Activated T-cell treated with anti-CD3 and anti-CD28 coated beads for 1 hour (primary cell): ENCODE measurements at places on chromosomes 13 and 19.

DNA sequence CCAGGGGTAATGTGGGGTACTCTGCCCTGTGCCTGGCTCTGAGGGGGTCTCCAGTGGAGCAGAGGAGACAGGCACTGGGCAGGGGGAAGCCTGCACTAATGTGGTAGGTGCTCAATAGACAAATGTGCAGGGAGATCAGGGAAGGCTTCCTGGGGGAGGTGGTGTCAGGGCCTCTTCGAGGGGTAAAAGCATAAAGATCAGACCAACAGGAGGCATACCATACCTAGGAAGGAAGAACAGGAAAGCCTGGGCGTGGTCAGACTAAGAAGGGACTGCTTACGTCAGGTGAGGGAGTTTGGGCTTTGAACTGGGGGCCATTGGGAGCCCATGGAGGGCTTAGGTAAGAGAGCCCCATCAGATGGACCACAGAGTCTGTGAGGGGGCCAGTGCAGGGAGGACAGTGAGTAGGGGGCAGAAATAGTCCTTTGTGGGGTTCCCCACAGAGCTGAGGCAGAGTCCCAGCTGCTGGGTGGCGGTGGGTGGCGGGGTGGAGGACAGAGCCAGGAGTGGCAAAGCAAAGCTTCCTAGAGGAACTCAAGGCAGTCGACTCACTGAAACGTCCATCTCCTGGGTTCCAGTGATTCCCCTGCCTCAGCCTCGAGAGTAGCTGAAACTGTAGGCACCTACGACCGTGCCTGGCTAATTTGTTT is 8.8 kb downstream of the PRR36 start:
- DNase-seq = no peak

- no peak for DNase-seq
Observed at GRCh38 chr13:29496241-29496712, 99.2 kb downstream of the SLC7A1 start.

GRCh38 chr13:30577401-30577852 is 40.3 kb upstream of the USPL1 start:
- DNase-seq = no peak

DNA sequence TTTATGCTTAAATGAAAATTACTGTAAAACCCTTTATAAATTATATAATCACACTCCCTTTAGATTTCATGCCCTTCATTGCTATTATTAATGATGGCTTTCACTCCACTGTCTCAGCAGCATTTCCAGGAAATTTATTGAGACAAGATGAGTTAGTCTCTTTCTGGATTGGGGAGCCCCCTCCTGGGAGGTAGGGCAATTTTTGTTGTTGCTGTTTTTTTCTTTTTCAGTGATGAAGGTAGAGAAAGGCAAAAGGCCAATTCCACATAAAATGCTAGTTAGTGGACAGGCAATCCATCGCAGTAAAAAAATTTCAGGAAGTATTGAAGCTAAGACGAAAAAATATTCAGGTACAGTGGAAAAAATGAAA is 80.2 kb downstream of the TEX26 start:
- no peak for DNase-seq

DNA sequence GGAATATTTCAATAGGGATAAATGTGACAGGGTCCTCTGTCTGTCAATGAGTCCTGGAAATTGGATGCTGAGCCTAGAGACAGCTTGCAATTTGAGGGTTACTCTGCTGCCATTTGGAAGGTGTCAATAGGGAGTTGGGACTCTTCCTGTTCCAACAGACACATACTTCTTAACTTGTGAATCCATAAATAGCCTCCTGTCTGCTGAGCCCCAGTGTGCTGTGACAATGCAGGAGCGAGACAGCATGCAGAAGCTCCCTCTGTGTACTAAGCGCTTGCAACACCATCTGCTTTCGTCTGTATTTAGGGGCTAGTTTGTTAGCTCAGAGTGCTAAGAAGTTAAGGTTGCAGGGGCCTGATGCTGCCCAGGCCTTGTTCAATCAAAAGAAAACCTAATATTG is 58.5 kb upstream of the GPR12 start:
- no peak for DNase-seq

DNA sequence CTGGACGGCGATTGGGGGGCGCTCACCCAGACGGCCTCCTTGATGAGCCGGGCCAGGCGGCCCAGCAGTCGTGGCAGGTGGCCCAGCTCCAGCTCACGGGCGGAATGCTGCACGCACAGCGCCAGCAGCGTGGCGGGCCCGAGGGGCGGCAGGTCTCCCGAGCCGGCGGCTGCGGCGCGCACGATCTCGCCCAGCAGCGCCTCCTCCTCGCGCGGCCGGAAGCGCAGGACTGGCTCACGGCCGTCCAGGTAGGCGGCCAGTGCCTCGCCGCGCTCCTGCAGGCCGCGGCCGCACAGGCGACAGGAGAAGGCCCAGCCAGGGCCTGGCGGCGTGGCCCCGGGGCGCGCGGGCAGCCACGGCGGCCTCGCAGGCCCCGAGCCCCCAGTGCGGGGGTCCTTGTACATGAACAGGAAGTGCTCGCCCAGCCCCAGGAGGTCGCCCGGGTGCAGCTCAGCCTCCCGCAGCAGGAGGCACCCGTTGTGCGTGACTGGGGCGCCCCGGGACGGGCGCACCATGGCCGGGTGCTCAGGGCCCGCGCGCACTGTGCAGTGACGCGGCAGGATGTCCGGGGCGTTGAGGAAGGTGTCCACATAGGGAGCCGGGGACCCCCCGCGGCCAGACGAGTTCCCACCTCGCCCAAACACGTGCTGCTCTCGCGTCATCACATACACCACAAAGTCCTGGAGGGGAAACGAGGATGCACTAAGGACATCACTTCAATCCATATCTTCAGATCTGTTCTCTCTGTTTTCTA is 9.6 kb upstream of the MAMSTR start:
- no peak for DNase-seq

- no peak for DNase-seq
Observed at GRCh38 chr19:50490991-50491472, 14.4 kb upstream of the GARIN5A start.

GRCh38 chr13:100976993-100977392 is 302.4 kb upstream of the TMTC4 start:
- DNase-seq = no peak

DNA sequence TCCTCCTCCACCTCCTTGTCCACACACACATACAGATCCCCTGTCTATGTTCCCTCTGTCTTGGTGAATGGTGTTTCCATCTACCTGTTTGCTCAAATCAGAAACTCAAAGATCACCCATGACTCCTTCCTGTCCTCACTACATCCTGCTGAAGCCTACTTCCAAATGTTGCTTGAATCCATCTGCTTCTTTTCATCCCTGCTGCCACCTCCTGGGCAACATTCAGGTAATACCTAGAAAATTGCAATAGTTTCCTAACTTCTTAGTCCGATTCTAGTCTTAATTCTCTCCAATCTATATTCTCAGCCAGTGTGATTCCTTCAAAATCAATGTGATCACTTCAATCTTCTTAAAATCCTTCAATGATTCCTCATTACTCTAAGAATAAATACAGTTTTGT is 155.5 kb upstream of the STARD13 start:
- DNase-seq = no peak

DNA sequence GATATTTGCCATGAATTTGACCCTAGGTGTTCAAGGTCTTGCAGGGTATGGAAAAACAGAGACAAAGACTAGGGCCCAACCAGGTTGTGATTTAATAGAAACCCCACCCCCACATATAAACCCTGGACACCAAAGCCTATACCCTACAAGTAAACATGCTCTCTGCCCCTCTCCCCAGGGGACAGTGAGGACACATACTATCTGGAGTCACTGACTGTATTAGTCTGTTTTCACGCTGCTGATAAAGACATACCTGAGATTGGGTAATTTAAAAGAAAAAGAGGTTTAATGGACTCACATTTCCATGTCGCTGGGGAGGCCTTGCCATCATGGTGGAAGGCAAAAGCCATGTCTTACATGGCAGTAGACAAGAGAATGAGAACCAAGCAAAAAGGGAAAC is 88.3 kb downstream of the RAP2A start:
- DNase-seq = no peak

DNA sequence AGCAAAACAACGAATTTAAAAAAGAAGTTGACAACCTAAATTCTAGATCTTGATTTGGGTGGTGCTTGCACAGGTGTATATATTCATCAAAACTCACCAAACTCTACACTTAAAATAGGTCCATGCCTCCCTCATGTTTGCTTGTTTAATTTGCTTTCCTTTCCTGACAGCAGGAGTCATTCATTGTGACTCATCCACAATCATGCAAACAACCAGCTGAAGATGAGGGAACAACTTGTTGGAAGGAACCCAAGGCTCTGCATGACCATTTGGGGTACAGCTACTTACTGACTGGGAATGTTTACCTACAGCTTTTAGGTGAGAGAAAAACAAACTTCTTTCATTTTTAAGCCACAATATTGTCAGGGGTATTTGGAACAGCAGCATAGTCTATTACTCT is 96.6 kb downstream of the RXFP2 start:
- no peak for DNase-seq

DNA sequence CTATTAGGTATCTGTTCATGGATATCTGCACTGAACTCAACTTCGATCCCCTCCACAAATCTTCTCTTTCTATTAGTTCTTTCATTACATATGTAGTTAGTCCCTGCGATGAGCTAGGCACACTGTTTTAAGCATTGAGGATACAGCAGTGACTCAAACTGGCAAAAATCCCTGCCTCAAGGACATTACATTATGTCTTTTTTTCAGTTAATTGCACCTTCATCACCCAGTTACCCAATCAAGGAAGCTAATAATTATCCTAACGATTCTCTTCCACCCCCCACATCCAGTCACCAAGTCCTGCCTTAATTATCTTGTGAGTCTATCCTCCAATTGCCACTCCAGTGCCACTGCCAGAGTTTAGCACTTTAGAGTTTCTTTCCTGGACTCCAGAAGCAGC is 89.3 kb downstream of the C13orf42 start:
- DNase-seq = no peak

DNA sequence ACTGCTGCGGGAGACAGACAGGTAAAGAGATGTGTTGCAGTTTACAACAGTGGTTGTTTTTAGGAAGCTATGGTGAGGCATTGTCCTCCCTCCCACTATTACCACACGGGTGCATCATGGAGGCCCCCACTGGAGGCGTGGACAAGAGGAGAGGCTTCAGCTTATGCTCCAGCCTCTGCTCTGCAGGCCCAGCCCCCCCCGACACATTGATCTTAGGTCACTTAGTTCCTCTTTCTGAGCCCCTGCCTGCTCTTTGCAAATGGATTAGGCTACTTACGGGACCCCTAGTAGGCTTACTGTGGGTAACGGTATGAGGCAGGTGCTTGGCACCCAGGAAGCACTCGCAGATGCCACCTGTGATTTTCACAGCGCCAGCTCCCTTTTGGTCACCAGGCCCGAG is 123.9 kb downstream of the SLC7A1 start:
- DNase-seq = no peak

GRCh38 chr19:50046649-50047503 is 21.1 kb downstream of the ZNF473 start:
- peak; percentile 53 for DNase-seq

DNA sequence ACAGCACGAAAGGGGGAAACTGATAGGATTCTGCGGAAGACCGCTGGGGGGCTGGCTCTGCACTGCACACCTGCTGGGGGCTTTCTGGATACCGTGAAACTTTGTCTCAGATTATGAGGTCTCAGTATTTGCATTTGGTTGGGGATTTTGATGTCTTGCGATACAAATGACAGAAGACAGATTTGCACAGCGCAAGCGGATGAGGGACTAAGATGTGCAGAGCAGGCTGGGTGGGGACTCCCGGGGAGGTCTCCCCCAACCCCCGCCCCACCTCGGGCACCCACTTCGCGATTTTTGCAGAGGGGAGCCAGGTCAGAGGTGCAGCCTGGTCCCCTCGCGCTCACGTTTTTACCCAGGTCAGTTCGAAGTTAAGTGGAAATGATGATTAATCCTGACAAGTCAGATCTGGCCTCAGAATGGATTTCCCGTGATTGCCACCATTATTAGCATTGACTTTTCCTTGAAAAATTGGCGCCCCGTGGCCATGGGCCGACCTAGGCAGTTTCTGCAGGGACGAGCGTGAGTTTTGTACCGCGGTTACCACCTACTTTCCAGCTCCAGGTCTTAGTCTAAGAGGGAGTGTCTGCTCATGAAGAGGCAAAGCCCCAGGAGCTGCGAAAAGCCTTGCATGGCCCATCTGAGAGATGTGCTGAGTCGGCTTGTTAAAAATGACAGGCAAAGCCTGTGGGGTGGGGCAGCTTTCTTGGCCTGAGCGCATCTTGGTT is 1.3 kb upstream of the GJB2 start:
- DNase-seq = no peak

GRCh38 chr13:85675151-85675907 is 123.9 kb downstream of the SLITRK6 start:
- DNase-seq = no peak

GRCh38 chr13:112576191-112576590 is 11.8 kb downstream of the TUBGCP3 start:
- DNase-seq = no peak

DNA sequence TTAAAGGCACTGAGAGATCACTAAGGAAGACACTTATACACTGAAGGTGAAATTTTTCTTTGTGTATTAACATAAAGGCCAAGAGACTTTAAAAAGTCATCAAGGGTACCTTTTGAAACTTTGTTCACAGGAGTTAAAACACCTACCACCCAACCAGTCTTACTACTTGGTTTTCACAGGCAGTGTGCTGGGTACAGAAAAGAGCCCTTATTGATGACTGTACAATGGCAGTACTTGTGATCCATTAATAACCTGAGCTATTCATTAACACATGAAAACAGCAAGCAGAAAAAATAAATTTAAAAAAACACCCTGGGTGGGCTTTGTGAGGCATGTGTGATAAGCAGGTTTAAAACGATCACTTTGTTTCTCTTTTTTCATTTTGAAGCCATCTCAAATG is 148.9 kb downstream of the TBC1D4 start:
- no peak for DNase-seq

GRCh38 chr13:98707281-98707999 is 45.0 kb downstream of the SLC15A1 start:
- DNase-seq = no peak

GRCh38 chr13:42760951-42761350 is 20.4 kb upstream of the FAM216B start:
- no peak for DNase-seq

DNA sequence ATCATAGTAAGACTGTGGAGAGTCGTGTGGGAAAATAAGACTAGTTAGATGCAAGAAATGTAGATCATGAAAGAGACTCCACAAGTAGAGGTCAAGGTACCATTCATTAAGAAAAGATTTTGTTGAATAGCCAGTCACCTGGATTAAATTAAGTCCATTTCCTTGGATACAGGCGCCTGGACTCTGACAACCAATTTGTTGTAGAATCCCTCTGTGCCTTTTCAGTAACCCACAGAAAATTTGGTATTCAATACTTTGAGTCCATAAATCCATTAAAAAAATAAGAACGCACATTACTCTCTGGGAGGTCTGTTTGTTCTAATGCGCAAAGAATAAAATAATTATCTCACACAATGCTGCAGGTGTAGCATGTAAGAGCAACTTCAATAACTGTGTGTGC is 469.4 kb downstream of the KLF12 start:
- no peak for DNase-seq
